ENCODE measurements at places on chromosomes 4 and X.

GRCh38 chr4:101968364-101968763, 177.8 kb downstream of the BANK1 start:
- DNase-seq = no peak

DNA sequence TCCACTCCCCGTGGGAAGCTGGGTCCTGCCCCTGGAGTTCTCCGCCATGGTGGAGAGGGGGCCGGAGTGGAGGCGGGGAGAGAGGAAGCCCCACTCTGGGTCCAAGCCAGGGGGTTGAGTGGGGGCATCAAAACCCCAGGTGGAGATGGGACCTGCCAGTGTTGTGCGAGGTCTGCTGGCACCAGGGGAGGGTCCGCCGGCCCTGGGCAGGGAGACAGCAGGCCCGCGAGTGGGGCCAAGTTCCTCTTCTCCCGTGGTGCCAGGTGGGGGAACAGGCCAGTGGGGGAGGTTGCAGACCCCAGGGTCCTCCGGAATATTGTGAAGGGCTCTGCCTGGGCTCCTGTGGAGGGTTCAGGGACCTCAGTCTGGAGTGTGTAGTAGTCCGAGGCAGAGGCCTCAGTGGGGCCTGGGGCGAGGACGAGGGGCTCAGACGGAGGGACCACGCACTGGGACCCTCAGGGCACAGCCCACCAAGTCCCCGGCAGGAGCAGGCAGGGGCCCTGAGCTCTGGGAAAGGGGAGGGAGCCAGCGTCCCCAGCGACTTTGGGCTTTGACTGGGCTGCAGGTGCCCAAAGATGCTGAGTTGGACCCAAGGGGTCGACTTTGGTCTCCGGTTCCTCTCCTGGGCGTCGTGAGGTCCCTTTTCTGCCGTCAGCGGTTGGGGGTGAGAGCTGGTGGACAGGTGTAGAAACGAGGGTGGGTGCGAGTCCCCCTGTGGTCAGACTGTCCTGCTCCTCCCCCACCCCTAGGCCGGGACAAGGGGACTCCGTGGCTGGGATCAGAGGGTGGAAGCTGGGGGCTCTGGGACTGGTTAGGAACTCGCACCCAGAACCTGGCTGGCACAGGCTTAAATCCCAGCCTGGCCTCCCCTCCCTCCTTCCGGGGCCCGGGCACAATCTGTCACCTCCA, 43.8 kb upstream of the NKX1-1 start:
- DNase-seq = no peak

GRCh38 chr4:89212666-89213381, 94.8 kb downstream of the GPRIN3 start:
- DNase-seq = no peak

DNA sequence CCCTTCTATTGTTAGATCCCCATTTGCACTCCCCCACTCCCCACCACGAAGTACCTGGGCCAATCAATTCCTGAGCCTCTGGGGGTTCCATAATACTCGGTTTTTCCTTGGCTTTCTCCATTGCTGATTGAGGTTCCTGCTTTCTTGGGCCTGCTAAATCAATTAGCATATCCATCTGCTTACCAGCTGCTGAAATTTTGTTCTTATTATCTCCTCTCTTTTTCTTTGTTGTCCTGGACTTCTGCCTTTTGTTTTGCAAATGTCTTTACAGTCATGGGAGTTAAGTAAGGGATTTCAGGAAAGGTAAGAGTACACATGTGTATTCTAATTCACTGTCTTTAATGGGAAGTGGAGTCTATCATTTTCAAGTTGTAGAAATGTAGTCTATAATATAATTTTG, 222.2 kb downstream of the MID1 start:
- no peak for DNase-seq

GRCh38 chrX:10502961-10503360, 117.4 kb downstream of the MID1 start:
- no peak for DNase-seq

- DNase-seq = no peak
Observed at GRCh38 chr4:123853651-123854050, 457.1 kb downstream of the SPRY1 start.

DNA sequence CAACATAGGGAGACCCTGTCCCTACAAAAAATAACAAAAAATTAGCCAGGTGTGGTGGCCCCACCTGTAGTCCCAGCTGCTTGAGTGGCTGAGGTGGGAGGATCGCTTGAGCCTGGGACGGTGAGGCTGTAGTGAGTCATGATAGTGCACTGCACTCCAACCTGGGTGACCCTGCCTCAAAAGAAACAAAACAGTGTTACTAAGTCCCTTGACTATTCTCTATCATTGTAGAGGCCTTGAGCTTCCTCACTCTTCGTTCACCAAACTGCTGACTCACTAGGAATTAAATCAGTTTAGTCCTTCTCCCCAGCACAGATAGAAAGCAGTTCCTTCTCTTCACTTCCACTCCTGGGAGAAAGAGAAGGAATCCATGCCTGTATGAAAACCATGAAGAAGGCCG, 14.5 kb downstream of the CDS1 start:
- DNase-seq = no peak

DNA sequence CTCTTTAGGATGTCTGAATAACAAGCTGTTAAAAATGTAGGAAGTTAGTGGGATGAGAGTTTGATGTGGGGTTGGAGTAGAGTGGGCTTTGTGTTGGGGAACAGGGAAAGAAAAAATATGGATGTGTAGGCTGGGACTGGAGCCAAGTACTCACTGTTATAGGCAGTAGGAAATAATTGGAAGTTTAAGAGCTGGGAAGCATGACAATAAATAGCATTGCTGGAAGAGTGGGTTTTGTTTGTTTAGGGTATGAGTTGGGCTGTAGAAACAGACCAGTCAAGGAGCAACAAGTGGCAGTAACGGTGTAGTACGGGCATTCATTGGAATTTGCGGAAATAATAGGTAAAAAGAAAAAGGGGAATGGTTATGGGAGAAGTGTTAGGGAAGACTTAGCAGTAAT, 81.6 kb downstream of the KDM6A start:
- DNase-seq = no peak

DNA sequence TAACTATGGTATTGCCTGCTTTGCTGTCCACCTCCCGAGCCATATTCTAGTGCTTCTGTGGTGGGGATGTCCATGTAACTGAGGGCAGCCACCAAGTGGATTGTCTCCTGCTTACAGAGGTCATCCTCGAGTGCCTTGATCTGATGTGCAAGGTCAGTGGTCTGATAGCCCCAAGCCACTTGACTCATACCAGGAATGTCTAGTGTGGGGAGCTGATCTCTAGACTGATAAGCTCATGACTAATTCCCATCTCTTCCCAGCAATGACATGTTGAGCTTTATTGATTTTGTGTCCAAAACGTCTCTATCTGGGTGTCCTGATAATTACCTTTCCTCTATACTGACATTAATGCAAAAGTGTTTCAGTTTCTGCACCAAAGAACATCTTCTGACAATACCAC, 168.4 kb upstream of the WDR1 start:
- no peak for DNase-seq

GRCh38 chr4:186885289-186885688, 161.6 kb upstream of the FAT1 start:
- DNase-seq = no peak

DNA sequence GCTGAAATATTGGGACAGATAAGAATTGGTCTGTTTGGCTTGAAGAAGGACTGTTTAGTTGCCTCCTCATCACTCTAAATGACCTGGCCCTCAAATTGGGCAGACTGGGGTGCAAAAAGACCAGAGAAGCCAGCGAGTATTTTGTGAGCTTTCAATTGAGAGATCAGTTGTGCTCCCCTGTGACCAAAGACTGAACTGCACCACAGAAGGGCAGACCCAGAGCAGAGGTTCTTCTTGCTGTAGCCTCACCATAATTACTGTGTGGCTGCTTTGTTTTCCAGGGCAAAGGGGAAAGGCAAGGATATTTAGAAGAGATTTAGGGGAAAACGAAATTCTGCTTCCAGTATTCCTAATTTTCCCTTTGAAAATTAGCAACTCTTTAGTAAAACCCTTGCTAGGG, 104.0 kb upstream of the MBNL3 start:
- DNase-seq = no peak

DNA sequence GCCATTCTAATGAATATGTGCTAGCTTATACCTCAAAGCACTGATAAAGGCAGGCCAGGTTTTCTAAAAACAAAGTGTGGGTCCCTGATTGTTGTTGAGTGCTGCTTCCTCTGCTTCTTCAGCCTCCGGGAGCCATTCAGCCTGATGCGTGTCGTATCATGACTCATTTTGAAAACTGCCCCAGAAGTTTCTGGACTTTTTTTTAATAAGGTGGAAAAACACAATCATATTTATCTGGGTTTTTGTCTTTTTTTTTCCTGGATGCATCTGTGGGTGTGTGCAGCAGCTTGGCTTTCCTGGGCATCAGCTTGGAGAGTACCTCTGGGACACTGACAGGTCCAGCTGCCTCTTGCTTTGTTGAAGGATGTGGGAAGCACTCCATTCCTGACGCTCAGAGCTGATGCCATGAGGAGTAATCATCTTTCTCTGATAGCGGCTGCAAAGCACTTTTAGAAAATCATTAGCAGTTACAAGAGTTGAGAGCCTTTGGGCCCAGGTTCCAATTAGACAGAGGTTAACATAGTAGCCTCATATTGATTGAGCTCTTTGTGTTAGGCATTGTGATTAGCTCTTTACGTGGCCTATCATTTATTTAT, 66.9 kb downstream of the PARM1 start:
- no peak for DNase-seq

DNA sequence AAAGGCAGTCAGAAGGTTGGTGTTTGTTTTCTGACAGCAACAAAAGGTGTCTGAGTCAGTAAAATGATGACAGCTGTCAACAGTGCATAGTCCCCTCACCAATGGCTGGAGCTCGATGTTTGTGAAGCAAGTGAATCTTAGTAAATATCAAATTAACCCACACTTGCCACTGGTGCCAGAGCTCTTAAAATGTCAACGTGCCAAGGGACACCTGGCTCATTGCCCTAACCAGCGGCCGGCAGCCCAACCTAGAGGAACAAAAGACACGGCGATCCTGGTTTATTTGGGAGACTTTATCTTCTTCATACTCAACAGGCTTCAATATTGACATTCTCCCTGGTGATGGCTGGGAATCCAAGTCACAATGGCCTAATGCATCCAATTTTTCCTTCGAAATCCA, 143.4 kb downstream of the CPEB2 start:
- DNase-seq = no peak

DNA sequence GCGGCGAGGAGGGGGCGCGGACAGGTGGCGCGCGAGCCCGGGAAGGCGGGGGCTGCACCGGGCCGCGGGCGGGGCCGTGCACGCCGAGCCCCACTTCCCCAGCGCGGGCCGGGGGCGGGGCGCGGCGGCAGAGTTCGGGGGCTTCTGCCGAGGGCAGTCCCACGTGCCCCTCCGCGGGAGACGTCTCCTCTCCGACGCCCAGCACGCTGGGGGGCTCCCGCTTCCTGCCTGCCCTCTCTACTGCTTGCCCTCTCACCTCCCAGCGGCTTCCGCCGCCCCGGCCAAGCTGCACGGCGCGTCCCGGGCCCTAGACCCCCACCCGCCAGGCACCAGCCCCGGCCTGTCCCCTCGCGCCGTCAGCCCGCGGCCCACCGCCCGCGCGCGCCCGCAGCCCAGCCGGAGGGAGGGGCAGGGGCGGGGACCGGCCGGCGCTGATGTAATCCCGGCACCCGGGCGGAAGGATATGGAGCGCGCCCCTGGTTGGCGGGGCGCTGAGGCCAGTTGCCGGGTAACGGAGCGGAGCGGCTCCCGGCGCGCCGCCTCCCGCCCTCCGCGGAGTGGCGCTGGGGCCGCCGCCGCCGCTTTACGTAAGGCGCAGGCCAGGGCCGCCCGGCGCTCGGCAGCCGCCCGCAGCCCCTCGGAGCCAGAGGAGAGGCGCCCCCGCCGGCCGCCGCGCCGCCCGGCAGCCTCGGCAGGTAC, at the start of gene KIAA0232:
KIAA0232 (plus strand) TSS at position 581 of the 699 bp plus-strand sequence. CDS start 41,727 bp downstream, outside the sequence.
- DNase-seq = peak; percentile 93

- no peak for DNase-seq
Observed at GRCh38 chr4:184817494-184818215, 8.1 kb downstream of the ACSL1 start.

GRCh38 chr4:113013751-113014150, 35.7 kb upstream of the ANK2 start:
- no peak for DNase-seq

DNA sequence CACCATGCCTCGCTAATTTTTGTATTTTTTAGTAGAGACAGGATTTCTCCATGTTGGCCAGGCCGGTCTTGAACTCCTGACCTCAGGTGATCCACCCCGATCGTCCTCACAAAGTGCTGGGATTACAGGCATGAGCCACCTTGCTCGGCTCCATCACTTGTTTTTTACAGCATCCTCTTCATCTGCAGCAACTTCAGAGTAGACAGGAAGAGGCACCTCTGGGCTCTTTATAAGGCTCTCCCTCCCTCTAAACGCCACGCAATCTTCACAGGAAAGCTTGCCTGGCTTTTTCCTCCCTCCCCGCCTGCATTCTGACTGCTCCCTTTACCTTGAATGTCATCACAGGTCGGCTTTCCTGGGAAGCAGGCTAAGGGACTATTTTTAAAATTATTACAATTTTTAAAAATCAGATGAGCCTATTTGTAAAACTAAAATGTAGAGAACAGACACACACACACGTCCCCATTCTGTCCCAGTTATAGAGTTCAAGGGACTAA, 111.5 kb upstream of the LDB2 start:
- no peak for DNase-seq

GRCh38 chr4:140702096-140702757, 54.0 kb downstream of the TBC1D9 start:
- DNase-seq = no peak

DNA sequence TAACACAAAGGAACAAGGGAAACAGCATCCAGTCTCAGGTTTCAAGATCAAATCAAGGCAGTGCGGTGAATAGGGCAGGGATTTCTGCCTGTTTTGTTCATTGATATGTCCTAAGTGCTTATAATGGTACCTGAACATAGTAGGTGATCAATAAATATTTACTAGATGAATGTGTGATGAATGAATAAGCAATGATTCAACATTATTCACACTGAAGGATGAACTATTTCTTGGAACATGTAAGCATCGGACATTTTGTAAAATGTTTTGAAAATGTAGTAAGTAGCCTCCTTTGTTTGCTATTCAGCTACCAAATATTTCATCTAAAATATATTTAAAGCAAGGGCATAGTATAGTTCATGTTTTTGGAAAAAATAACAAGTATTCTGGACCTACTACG, 67.8 kb downstream of the USP38 start:
- no peak for DNase-seq

DNA sequence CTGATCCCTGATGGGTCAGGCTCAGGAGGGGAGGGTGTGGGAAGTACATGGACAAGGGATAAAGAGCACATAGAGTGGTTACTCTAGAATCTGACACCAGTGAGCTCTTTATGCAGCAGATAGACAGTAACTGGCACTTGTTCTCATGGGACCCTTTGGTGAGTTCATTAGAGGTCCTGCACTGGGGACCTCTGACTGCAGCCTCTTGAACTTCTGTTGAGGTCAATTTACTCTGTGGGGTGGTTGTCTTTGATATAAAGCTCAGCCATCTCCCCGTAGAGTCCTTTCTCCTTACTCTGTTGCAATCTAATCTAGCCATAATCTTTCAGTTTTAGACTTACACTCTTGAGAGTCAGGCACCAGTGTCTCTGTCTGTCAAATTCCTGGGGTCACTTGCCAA, 222.4 kb downstream of the GPAT3 start:
- DNase-seq = no peak

DNA sequence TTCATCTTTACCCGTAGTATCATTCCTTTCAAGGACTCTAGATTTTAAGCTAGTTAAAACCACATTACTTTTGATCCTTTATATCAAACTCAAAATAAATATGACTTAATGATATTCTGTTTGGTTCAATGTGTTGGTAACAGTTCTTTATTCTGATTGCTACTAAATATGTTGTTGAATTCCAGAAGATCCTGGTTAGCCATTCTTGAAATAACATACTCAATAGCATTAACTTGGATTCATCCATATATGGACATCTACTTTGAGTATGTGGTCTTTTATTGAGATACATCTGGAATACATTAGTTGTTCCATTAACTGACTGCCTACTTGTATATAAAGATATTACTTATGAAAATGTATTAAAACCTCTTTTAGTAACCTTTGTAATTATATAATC, 27.5 kb upstream of the PCDH18 start:
- no peak for DNase-seq
